Retina (tissue), 1 donor: ENCODE measurements at places on chromosomes 7 and 10.
A peak's percentile ranks its signal among the peaks of the same experiment; 100 is the strongest.

DNA sequence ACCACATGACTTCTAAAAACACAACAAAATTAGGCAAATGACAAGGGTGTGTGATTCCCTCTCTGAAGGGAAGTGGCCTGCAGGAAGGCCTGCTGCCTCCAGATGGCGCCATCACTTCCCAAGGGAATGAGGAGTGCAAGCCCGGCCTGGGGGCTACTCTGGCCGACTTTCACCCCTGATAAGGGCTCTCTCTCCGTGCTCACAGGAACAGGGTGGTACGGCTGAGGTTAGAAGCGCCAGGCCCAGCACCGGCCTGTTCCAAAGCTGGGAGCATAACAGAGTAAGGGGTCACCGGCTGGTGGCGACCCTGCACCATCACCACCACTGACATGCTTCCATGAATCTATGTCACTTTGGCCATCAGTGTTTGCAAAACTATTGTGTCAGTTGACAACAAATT lies 13.1 kb downstream of the RBP3 start:
- DNase-seq: peak; percentile 66

- DNase-seq: peak; percentile 75
Measured at GRCh38 chr10:119030421-119031250, 1.1 kb downstream of the NANOS1 start.

DNA sequence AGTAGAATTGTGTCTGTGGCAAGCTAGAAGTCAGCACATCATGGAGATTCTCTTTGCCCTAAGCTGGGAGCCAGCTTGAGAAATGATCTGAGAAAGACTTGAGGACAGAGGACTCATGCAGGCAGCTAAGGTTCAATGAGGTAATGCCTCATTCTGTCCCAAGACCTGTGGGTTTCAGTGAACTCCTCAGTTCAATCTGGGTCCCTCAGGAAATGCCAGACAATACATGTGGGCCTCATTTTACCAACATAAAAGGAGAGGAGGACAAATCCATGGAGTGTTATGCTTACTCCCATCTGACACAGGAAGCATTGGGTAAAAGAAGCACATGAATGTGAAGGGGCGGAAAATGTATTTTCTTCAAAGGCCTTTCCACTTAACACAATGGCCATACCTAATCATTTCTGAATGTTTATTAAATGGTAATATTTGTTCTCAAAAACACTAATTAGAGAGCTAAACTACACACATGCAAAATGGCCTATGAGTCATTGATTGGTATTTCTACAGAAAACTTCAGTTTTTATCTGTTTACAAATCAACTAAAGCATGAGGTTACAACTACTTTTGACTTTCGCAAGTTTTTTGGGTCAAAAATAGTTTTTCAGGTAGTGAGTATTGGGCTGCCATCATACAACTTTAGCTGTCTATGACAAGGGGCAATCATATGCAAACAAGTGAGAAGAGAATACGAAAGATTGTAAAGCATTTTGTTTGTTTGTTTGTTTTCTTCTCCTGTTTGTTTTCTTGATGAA lies 205.3 kb downstream of the CHRM2 start:
- DNase-seq: no peak

GRCh38 chr10:62681211-62681940 lies 123.1 kb upstream of the ADO start:
- DNase-seq: no peak

- no peak for DNase-seq
Measured at GRCh38 chr7:132609222-132609621, 33.0 kb upstream of the PLXNA4 start.
